ENCODE measurements at places on chromosomes 11 and 22.

GRCh38 chr22:24335496-24335895, 64.9 kb downstream of the SPECC1L start:
- no peak for DNase-seq

GRCh38 chr22:43438666-43439347, 27.0 kb downstream of the MPPED1 start:
- DNase-seq, result no peak

- DNase-seq, result no peak
Observed at GRCh38 chr11:132187814-132188213, 817.4 kb downstream of the NTM start.

DNA sequence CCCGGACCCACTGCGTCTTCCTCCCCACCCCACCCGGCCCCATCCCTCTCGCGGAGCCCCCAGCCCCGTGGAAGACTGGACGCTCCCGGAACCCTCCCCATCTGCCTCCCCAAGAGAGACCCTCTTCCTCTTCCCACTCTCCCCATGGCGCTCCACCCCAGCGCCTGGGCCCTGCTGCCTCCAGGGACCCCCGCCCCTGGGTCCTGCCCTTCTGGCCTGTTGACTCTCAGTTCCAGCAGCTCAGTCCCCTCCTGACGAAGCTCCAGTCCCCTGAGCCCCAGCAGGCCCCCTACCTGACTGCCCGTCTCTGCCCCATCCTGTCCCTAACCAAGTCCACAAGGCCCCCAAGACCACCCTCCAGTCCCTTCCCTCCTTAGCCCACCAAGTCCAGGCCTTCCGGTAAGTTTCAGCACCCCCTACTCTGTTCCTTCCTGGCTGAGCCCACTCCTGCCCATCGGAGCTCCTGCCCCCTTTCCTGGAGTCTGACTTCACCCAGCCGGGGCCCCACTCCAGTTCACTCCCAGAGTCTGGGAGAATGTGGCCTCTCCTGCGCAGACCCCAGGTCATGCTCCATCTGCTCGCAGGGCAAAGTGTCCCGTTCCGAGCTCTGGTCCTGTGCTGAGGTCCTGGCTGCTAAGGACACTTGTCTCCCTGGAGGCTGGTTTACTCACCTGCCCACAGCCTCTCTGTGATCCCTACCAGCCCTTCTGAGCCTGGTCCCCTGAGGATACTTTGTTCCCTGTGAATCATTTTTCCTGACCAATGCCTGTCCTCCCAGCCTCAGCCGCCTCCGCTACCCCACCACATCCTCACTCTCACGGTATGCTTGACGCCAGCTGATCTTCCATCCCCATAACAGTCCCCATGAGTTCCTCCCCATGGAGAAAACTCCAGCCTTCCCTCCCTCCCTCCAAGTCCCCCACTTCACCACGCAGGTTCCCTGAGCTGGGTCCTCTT, 722 bp downstream of the IFITM10 start:
- no peak for DNase-seq

- DNase-seq, result no peak
Observed at GRCh38 chr22:19674129-19674928, 40.0 kb upstream of the SEPTIN5 start.

DNA sequence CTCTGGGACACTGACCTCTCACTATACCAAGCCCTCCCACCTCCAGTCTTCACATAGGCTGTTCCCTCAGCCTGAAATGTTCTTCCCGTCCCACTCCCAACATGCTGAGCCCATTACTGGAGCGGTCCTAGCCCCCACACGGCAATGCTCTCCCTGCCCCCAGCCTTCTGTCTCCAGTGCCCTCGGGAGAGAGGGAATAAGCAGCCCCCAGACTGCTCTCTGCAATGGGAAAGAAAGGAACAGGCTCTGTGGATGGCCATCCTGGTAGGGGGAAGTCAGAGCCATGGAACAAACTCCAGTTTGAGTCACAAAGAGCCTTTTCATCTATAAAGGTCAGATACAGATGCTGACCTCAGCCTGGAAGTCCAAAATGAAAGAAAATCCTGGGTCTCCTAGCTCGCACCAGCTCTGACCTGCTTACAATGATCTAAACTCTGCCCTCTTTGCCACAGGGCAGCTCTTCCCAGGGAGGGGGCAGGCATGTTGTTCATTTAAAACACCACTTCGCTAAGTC, 62.6 kb downstream of the FLRT1 start:
- no peak for DNase-seq

DNA sequence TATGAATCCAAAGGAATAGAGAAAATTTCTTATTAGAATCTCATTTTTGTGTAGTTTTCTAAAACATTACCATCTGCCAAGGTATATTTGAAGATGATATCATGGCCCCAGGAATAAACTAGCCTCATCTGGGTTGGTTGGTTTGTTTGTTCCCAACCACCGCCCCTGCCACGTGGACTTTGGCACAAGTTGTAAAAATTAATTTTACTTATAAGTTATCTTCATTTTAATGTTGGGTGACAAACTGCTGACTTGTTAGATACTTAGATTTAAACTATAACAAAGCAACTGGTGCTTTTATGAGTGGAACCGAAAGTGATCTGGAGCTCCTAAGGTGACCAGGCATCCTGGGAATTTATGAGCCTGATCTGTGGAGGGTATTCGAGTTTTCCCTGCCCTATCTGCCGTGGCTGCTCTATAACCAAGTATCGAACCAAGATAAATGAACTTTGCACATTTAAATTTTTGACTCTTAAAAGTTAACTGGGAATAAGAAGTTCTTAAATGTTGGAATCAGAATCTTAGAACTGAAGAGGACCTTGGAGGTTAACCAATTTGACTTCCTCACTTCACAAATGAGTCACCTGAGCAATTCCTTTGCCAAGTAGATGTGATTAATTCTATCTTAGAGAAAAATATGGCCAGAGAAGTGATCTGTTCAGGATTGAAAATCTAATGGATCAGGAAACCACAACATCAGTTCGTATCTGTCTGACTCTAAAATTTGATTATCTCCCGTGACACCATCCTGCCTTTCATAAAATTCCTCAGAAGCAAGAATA, 129.1 kb upstream of the ARHGAP42 start:
- no peak for DNase-seq

DNA sequence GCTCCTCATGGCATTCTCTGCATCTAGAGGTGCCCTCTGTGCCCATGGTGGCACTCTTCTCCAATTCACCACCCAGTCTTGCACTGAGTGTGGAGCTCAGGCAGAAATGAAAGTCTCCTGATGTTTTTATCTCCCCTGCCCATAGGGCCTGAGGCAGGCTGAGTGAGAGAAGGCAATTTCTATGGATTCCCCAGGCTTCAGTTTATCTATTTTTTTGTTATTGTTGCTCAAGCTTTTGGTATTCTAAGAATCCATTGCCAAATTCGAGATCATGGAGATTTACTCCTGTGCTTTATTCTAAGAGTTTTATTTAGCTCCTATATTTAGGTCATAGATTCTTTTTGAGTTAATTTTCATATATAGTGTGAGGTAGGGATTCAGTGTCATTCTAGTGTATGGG, 40.7 kb downstream of the TSPAN18 start:
- no peak for DNase-seq

- no peak for DNase-seq
Observed at GRCh38 chr22:44975427-44976262, 34.2 kb downstream of the PHF21B start.

- DNase-seq, result no peak
Observed at GRCh38 chr11:12540913-12541582, 133.2 kb upstream of the TEAD1 start.

DNA sequence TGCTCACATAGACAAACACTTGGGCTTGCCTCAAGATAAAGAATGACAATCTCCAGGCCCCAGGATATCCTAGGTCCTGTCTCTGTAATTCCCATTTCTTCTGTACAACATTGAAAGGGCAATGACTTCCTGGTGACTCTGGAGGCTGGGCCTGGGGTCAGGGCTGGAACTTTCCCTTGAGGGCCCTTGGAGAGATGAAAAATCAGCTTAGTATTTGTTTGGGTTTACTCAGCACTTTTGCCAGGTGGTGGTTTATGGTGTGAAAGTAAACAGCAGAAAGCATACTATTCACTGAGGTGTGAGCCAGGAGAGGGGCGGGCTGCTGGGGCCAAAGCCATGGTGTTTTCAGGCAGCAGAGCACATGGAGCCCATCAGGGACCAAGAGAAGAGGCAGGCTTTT, 214.7 kb upstream of the NARS2 start:
- no peak for DNase-seq

DNA sequence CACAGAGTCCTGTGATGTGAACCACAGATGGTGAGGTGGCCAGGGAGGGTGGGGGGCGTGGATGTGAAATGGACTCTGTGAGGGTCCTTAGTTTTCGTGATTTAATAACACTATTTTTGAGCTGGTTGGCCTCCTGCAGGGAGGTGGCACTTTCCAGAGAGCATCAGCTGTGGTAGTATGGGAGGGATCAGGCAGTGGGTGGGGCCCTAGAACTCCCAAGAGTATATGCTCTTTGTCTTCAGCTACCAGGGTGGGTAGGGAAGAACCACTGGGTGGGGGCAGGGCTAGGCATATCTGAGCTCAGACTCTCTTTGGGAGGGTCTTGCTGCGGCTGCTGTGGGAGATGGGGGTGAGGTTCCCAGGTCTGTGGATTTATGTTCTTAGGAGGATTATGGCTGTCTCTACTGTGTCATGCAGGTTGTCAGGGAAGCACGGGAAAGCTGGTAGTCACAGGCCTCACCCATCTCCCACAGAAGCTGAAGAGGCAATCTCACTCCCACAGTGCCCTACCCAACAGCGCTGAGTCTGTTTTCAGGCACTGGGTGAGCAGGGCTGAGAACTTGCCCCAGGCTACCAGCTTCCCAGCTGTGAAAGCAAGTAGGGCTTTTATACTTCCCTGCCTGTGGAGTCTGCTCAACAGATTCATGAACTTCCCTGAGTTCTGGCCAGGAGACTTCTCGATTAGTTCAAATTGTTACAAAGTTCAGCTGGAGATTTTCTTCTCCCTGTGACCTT, 47.9 kb upstream of the SNX19 start:
- no peak for DNase-seq

GRCh38 chr11:1082346-1082727, 7.7 kb downstream of the MUC2 start:
- no peak for DNase-seq

DNA sequence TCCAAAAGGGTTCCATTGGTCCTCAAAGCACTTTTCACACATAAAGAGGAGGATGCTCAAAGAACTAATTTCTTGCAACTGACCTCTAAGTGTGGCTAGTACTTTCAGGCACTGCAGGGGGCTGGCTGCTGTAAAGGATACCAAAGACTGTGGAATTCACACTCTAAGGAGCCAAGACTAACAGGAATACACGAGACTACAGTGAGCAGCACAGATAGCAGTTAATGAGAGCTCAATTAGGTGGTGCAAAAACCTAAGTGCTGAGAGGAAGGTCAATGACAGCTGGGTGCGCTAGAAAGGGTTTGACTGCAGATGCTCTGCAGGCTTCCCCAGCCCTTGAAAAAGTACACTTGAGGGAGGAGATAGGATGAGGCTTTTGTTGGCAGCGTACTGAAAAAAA, 124.3 kb upstream of the NTM start:
- DNase-seq, result no peak

DNA sequence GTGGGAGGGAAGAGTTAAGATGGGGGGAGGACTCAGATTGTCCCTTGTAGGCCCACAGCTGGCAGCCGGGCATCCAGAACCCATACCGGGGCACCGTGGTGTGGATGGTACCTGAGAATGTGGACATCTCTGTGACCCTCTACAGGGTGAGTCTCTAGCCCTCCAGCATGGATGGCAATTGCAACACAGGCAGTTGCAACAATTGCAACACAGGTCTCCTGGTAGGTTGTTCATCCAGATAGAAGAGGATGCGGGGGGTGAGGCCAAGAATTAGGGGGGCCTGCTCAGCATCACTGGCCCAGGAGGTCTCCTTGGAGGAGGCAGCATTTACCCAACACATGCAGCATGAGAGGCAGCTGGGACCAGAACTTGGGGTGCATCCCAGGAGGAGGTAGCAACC, 3.4 kb downstream of the EHBP1L1 start:
- DNase-seq, result no peak

- no peak for DNase-seq
Observed at GRCh38 chr11:77379253-77379652, 77.8 kb upstream of the GDPD4 start.

Measured in GM12878 (cell line).